ENCODE measurements at places on chromosomes 6 and 20. TPM values are rescaled to one million over a fixed set of nuclear protein-coding genes. Genes with fewer than 3 reads are reported as not detected.

Gene CST7
- total RNA-seq: 0.25 TPM

Gene CLDN20
- not detected for total RNA-seq

Gene FRMD1
- not detected for total RNA-seq

Gene PRR3
- total RNA-seq: 13.0 TPM

Gene ZNF334
- total RNA-seq: 8.5 TPM

Gene SCRT2
- not detected for total RNA-seq

Gene SLC24A3
- 0.79 TPM for total RNA-seq

Gene MICB
- 4.1 TPM for total RNA-seq

Gene VTA1
- total RNA-seq: 72.4 TPM

Gene HS3ST5
- 3.2 TPM for total RNA-seq

Gene RNF8
- total RNA-seq: 22.4 TPM

Gene NTSR1
- total RNA-seq: 0.10 TPM

Gene OR2J3
- total RNA-seq: not detected

- H3K4me3 ChIP-seq: no peak overlapping the region
- peak overlapping the region; percentile 61 for H3K27ac ChIP-seq
- DNase-seq: peak; percentile 65
- peaks cover 33% of the 10 kb centered on the region for H3K4me1 ChIP-seq
- peaks cover 22% of the 10 kb centered on the region for H3K36me3 ChIP-seq
Measured at GRCh38 chr6:150894935-150895552, 29.5 kb downstream of the MTHFD1L start.

- H3K27ac ChIP-seq: no peak overlapping the region
- no peak for DNase-seq
- H3K4me3 ChIP-seq: no peak overlapping the region
- H3K36me3 ChIP-seq: no peaks in the 10 kb centered on the region
Measured at GRCh38 chr6:119077391-119077642, 1.1 kb downstream of the FAM184A start.

DNA sequence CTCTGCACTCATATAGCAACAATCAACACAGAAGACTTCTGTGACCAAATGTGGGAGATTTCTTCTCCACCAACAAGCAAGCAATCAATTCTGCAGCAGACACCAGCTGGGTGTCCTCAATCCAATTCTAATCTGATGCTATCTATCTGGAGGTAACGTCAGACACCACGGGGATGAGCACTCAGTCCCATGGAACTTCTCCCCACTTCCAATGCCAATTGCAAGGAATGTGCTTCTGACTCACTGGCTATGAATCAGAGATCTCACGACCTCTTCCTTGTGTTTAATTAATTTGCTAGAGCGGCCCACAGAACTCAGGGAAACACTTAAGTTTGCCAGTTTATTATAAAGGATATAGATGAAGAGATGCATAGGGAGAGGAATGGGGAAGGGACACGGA, 103.5 kb upstream of the SIRPG start:
- peaks cover 8% of the 10 kb centered on the region for H3K4me1 ChIP-seq
- H3K4me3 ChIP-seq: no peak overlapping the region
- H3K36me3 ChIP-seq: no peaks in the 10 kb centered on the region
- H3K27ac ChIP-seq: no peak overlapping the region

DNA sequence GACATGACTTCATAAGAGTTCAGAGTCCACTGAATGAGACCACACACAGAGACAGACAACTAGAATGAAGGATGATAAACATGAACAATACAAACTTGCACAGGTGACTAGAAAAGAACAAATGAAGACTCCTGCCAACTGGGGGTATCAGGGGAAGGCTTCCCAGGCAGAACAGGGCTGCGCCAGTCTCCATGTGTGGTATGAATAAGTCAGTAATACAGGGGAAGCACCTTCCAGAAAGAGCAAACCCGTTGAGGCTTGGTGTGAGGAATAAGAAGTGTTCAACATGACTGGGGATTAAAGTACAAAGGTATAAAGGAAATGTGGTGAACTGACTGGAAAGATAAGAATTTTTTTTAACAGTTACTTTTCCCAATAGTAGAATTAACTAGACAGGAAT, 3.7 kb upstream of the SLC17A2 start:
- no peaks in the 10 kb centered on the region for H3K4me1 ChIP-seq
- H3K36me3 ChIP-seq: no peaks in the 10 kb centered on the region
- H3K27ac ChIP-seq: no peak overlapping the region
- H3K4me3 ChIP-seq: no peak overlapping the region

- peak; percentile 23 for DNase-seq
- no peaks in the 10 kb centered on the region for H3K36me3 ChIP-seq
- H3K27ac ChIP-seq: no peak overlapping the region
- H3K27me3 ChIP-seq: peaks cover 3% of the 10 kb centered on the region
- no peak overlapping the region for H3K4me3 ChIP-seq
Measured at GRCh38 chr6:167573461-167574215, 248.8 kb downstream of the TTLL2 start.

DNA sequence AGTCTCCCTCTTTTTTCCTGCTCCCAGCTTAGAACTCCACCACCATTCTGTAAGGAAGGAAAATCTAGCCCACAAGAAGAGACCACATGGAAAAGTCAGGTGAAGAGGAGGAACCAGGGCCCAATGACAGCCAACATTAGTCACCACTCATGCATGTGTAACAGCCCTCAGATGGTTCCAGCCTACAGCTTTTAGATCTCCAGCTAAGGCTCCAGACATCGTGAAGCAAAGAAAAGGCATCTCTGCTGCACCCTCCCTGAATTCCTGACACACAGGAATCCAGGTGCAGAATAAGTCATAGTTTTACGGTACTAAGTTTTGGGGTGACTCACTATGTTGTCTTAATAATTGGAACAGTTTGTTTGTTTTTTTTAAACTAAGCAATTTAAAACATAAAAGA, 25.5 kb downstream of the DCDC2 start:
- peak; percentile 94 for DNase-seq
- no peak overlapping the region for H3K4me3 ChIP-seq
- no peaks in the 10 kb centered on the region for H3K36me3 ChIP-seq
- H3K4me1 ChIP-seq: peaks cover 15% of the 10 kb centered on the region

DNA sequence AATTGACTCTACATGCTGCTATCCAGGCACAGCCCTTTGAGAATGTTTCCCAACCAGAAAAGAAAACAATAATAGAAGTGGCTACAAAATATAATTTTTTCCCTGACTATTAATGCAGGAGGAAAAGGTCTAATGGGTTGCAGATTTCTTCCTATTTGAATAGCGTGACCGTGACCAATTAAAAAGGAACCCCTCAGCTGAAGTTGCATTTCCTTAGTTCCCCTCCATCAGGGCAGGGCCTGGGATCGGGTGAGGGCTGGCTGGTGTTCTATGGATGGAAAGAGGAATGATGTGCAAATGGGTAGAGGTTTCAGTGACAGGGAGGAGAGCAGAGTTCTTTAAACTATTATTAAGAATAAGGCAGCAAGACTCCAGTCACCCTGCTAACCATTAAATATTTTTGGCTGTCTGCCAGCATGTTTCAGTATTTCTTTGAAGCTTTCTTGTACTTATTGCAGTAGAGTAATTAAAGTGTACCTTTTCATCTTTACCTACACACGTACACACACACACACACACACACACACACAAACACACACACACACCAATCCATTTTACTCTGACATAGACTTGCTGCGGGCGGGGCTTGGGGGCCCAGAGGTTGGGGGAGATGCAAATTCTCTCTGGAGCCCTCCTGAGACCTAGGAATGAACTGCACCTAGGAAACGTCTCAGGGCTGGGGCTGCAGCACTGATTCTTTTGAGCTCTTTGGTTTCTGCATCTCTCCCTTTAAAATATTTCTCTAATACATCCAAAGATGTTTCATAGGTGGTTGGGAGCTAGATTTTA, 154.8 kb upstream of the SLC35B3 start:
- no peak for DNase-seq
- no peaks in the 10 kb centered on the region for H3K27me3 ChIP-seq
- no peaks in the 10 kb centered on the region for H3K4me1 ChIP-seq
- no peaks in the 10 kb centered on the region for H3K36me3 ChIP-seq
- H3K27ac ChIP-seq: no peak overlapping the region

DNA sequence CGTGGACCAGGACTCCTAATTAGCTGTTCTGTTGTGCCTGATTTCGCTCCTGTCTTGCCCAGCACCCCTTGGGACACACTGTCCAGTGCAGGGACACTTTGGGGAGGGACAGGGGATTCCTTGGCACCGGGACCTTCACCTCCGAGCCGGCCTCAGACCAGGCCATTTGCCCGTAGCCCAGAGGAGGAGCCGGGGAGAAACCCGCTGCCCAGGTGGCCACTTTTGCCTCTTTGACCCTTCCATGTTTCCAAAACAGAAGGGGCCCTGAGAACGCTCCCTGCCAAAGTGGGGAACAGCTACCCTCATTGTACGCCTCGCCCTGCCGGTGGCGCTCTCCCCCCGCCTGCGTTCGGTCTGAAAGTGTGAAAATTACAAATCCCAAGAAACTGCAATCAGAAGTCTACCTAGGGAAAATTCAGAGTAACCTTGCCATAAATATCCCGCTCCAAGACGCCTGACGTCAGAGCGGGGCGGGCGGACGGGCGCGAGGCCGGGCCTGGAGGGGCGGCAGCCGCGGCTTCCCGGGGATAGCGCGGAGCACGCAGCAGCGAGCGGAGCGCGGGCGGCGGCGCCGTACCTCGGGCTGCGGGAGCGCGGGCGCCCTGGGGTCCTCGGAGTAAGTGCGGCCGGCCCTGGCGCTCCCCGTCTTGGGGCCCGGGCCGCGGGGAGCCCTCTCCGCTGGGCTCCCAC, at the start of gene DAAM2:
Gene DAAM2, plus strand, starts transcription at position 527 of the 690 bp plus-strand sequence. CDS start 63,927 bp downstream, outside the sequence.
- no peaks in the 10 kb centered on the region for H3K36me3 ChIP-seq
- no peaks in the 10 kb centered on the region for H3K27me3 ChIP-seq
- peak within 1 kb of the TSS; percentile 73 for H3K4me3 ChIP-seq

DNA sequence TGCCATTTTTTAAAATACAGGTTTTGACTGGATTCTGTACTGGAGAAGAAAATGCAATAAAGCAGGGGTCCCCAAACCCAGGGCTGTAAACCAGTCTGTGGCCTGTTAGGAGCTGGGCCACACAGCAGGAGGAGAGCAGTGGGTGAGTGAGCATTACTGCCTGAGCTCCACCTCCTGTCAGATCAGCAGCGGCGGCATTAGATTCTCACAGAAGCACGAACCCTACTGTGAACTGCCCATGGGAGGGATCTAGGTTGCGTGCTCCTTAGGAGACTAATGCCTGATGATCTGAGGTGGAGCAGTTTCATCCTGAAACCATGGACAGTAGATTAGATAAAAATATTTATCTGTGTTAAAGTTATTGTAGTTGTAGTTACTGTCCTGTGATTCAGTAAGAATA, 21.1 kb upstream of the FBXO9 start:
- H3K4me1 ChIP-seq: peaks cover 63% of the 10 kb centered on the region
- peaks cover 15% of the 10 kb centered on the region for H3K36me3 ChIP-seq
- H3K4me3 ChIP-seq: peak overlapping the region; percentile 15
- H3K27me3 ChIP-seq: no peaks in the 10 kb centered on the region
- DNase-seq: peak; percentile 71

DNA sequence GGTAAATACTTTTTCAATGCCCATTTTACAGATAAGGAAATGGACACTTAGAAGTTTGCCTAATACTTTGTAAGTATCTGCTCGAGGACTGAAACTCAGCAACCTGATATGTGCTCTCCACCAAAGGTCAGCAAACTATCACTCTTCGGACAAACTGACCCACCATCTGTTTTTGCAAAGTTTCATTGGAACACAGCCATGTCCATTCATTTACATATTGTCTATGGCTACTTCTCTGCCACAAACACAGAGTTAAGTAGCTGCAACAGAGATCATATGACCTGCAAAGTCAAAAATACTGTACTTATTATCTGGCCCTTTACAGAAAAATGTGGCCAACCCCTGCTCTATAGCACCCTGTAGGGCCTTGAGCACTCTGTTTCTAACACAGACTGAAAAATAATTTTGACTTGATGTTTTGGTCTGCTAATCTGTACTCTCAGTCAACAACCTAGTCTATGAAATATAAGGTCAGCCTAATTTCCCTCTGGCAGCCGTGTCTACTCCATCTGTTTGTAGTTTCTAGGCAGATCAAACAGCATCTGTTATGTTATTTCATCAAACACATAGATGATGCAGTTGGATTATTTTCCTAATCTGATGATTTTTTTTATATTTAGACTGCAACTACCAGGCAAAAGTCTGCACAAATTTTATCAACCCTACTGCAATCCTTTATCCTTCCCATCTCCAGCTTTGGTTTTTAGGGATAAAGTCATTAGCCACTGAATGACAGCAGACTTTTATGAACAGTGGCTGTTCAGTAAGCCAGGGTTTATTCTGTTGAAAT, 41.4 kb upstream of the BEND6 start:
- no peak overlapping the region for H3K27ac ChIP-seq
- peak; percentile 31 for DNase-seq
- H3K4me3 ChIP-seq: no peak overlapping the region
- H3K36me3 ChIP-seq: no peaks in the 10 kb centered on the region

DNA sequence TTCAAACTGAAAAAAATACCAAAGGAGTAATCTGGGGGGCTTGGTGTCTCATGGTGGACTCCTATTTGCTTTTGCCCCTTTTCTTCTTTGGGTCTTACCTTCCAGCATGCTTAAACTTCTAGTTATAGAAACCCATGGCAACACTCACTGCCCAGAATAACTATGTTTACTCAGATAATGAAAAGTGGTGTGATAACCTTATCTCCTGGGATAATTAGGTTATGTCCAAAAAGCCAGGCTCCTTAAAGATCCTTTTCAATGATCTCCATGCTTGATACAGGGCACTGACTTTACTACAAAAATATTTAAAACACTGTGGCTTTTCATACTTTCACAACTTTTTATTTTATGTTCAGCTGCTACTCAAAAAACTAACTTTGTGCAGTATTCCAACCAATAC, 245.6 kb downstream of the PRKN start:
- H3K36me3 ChIP-seq: no peaks in the 10 kb centered on the region
- H3K4me1 ChIP-seq: no peaks in the 10 kb centered on the region
- H3K27me3 ChIP-seq: no peaks in the 10 kb centered on the region

DNA sequence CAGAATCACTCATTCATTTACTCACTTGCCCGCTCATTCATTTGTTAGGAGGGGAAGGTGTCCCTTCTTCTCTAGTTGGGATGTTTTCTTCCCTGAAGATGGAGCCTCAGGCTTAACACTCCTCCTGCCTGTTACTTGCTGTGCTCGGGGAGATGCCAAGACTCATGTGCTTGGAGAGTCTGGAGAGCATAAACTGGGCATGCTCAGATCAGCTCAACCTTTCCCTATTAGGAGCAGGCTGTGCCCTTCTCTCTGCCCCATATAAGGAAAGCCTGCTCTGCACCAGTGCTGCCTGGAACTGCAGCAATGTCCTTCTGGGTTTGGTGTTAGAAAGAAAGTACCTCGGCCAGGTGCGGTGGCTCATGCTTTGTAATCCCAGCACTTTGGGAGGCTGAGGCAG, 18.0 kb upstream of the UBE2V1 start:
- H3K4me3 ChIP-seq: no peak overlapping the region
- no peaks in the 10 kb centered on the region for H3K27me3 ChIP-seq
- no peak for DNase-seq
- H3K27ac ChIP-seq: peak overlapping the region; percentile 36

GRCh38 chr6:156131221-156131903, 645.8 kb upstream of the ARID1B start:
- DNase-seq: no peak
- H3K4me3 ChIP-seq: no peak overlapping the region

DNA sequence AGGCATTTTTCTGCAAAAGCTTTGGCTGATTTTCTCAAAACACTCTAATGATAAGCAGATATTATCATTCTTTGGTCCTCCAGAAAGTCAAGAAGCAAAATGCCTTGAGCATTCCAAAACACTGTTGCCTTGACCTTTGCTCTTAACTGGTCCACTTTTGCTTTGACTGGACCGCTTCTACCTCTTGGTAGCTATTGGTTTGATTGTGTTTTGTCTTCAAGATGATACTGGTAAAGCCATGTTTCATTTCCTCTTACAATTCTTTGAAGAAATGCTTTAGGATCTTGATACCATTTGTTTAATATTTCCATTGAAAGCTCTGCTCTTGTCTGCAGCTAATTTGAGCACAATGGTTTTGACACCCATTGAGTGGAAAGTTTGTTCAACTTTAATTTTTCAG, 35.6 kb upstream of the SDHAF4 start:
- no peak overlapping the region for H3K4me3 ChIP-seq
- H3K27ac ChIP-seq: no peak overlapping the region
